ENCODE measurements at places on chromosomes 13 and 19.

DNA sequence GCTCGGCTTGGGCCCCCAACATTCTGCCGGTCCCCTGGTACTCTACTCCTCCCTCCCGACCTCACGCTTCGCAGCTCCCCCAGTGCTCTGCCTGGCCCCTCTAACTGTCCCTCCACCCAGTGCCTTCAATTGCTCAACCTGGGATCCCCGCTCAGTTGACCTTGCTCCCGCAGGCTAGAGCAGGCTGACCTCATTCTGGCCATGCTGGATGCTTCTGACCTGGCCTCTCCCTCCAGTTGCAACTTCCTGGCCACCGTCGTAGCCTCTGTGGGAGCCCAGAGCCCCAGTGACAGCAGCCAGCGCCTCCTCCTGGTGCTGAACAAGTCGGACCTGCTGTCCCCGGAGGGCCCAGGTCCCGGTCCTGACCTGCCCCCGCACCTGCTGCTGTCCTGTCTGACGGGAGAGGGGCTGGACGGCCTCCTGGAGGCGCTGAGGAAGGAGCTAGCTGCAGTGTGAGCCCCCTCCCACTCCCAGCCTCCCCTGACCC is 3.6 kb downstream of the GTPBP3 start:
- no peak for DNase-seq

DNA sequence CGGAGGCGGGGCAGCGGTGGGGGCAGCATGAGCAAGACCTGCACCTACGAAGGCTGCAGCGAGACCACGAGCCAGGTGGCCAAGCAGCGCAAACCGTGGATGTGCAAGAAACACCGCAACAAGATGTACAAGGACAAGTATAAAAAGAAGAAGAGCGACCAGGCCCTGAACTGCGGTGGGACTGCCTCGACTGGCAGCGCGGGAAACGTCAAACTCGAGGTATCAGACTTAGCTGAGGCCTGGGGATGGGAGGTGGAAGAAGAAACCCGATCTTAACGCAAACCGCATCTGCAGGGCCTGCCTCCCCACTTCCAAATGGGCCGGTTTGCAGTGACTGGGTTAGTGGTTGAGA is 693 bp downstream of the RFXAP start:
- peak; percentile 10 for DNase-seq

DNA sequence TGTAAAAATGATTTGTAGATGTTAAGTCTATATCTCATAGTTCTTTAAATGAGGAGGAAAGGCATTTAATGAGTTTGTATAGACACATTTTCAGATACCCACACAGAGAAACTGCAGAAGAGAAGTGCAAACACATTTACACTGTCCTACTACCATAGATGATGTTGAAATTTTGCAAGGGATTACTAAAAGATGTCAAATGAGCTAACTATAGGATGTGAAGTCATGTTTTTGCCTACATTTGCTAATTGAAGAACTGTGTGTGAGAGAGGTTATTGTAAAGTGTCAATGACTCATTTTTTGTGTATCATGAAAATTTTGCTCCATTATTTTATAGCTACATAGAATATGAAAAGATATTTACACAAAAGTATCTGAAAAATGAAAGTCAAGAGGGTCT is 178.9 kb downstream of the ITGBL1 start:
- DNase-seq = no peak

GRCh38 chr19:51251468-51251820 is 564 bp downstream of the SIGLECL1 start:
- DNase-seq = no peak

DNA sequence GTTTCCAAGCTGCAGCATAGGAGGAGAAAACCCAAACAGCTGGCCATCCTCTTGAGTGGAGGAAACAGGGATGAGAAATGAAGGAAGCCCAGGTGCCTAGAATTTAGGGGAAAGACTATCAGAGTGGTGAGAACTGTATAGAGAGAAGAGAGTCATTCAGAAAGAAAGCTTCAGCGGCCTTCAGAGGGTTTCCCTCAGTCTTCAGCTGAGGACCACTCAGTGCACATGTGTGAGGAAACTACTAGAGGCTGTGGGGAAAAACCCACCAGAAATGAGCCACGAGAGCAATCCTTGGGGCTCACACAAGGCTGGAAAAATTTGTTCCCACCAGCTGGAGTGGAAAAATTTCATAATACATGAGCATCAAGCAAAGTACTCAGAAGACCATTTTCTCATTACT is 35.2 kb upstream of the CPB2 start:
- DNase-seq = no peak

DNA sequence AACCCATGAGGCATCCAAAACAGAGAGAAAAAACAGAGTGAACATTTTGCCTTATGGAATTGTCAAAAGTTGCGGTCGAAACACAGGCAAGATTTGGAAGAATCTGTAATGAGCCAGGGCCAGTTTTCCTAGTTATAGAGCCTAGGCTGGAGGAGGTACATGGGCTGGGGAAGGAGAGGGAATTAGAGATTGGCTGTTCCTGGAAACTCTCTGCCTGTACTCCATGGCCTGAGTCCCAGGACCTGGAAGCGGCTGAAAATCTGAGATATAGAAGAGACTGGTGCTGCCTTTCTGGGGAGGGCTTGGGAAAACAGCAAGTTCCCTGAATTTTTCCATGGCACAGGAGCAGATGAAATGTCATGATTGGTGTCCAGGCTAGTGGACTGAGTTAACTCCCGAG is 122.8 kb upstream of the KLF12 start:
- DNase-seq = no peak

- DNase-seq = no peak
Observed at GRCh38 chr19:55493645-55494171, 5.5 kb downstream of the SSC5D start.

DNA sequence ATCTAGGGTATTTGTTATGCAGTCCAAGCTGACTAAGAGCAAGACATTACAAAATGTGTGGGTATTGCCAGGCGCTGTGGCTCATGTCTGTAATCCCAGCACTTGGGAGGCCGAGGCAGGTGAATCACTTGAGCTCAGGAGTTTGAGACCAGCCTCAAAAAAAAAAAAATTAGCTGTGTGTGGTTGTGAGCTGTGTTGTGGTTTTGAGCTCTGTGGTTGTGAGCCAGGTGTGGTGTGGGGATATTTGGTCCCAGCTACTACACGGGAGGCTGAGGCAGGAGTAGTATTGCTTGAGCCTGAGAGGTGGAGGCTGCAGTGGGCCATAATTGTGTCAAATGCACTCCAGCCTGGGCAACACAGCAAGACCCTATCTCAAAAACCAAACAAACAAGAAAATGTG is 5.6 kb upstream of the KEAP1 start:
- no peak for DNase-seq

DNA sequence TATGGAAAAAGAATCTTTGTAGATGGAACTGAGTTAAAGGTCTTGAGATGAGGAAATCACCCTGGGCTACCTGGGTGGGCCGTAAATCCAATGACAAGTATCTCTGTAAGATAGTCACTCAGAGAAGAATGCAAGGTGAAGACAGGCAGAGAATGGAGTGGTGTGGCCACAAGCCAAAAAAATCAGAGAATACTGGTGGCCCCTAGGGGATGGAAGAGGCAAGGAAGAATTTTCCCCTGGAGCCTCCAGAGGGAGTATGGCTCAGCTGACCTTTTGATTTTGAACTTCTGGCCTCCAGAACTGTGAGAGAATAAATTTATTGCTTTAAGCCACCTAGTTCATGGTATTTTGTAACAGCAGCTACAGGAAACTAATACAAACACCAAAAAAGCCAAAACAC is 32.7 kb upstream of the CSNK1A1L start:
- peak; percentile 61 for DNase-seq

GRCh38 chr13:74707291-74707690 is 573.1 kb upstream of the KLF12 start:
- DNase-seq = no peak

All from brain microvascular endothelial cell (primary cell).